HFFc6 (cell line): ENCODE measurements at places on chromosomes 3 and 15. TPM values are rescaled to one million over a fixed set of nuclear protein-coding genes. Genes with fewer than 3 reads are reported as not detected.

- H3K27ac ChIP-seq = peak overlapping the region; percentile 63
- H3K4me1 ChIP-seq = peaks cover 26% of the 10 kb centered on the region
- peak overlapping the region; percentile 37 for H3K4me3 ChIP-seq
- peak; percentile 60 for DNase-seq
- H3K36me3 ChIP-seq = peaks cover 12% of the 10 kb centered on the region
- no peaks in the 10 kb centered on the region for H3K27me3 ChIP-seq
Measured at GRCh38 chr3:196726788-196727675, 12.6 kb upstream of the PAK2 start.

DNA sequence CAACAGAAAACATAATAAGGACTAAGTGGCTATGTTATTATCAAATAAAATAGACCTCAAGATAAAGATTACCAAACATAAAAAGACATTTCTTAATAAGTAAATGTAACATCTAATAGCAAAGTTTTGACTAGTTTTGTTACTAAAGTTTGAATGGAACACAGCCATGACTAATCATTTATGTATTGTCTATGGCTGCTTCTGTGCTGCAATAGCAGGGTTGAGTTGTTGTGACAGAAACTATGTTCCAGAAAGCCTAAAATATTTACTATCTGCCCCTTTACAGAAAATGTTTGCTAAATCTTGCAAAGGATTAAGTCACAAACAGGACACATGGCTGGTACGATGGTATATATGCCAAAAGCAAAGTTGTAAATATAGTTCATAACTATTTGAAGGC lies 37.9 kb upstream of the MYH15 start:
- peaks cover 28% of the 10 kb centered on the region for H3K4me1 ChIP-seq
- peaks cover 16% of the 10 kb centered on the region for H3K36me3 ChIP-seq

ZMYND10 gene
- total RNA-seq = 0.29 and 0.83 TPM in 2 replicates

ITIH4 gene
- total RNA-seq = 1.0 to 2.0 TPM (median 1.4 TPM) in 3 replicates

SAMMSON gene
- total RNA-seq = not detected in 3 replicates

VEPH1 gene
- total RNA-seq = 33.3 to 60.1 TPM (median 45.2 TPM) in 3 replicates

DNA sequence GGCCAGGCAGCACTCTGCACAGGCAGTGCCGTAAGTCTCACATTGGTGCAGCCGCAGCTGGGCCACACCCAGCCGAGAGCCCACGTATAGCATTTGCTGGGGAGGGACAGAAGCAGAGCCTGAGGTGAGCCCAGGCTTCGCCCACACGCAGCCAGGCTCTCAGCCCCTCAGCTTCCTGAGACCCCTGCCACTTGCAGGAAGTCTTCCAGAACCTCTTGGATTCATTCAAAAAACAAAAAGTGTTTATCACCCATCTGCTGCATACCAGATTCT lies 6.9 kb downstream of the SEMA3G start:
- H3K4me3 ChIP-seq = no peak overlapping the region
- no peak overlapping the region for H3K27ac ChIP-seq
- peaks cover 31% of the 10 kb centered on the region for H3K27me3 ChIP-seq
- DNase-seq = no peak
- no peaks in the 10 kb centered on the region for H3K36me3 ChIP-seq

DNA sequence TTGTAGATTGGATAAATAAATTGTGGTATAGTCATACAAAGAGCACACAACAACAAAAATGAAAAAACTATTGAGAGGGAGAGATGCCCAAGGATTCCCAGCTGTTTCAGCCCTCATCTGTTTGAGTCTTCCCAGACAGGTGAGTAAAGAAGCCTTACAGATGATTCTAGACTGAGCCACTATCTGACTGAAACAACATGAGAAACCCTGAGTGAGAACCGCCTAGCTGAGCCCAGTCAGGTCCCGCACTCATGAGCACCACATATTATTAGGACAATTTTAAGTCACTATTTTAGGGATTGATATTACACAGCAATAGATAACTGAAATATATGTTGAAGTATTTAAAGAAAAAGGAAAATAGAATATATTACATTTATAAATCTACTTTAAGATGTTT lies 19.0 kb downstream of the POPDC2 start:
- peaks cover 2% of the 10 kb centered on the region; the same call in 1 of the 2 replicates for H3K27me3 ChIP-seq
- no peak for DNase-seq
- no peaks in the 10 kb centered on the region for H3K36me3 ChIP-seq

- peak overlapping the region; percentile 93 for H3K27ac ChIP-seq
- H3K27me3 ChIP-seq = peaks cover 4% of the 10 kb centered on the region; the same call in 1 of the 2 replicates
- H3K36me3 ChIP-seq = peaks cover 21% of the 10 kb centered on the region
- peak; percentile 63 for DNase-seq
- H3K4me1 ChIP-seq = peaks cover 72% of the 10 kb centered on the region
- peak overlapping the region; percentile 96 for H3K4me3 ChIP-seq
Measured at GRCh38 chr3:86988235-86988634, 2.7 kb downstream of the VGLL3 start.

KBTBD13 gene
- total RNA-seq = not detected in 3 replicates

CCR8 gene
- not detected in 3 replicates for total RNA-seq

DNA sequence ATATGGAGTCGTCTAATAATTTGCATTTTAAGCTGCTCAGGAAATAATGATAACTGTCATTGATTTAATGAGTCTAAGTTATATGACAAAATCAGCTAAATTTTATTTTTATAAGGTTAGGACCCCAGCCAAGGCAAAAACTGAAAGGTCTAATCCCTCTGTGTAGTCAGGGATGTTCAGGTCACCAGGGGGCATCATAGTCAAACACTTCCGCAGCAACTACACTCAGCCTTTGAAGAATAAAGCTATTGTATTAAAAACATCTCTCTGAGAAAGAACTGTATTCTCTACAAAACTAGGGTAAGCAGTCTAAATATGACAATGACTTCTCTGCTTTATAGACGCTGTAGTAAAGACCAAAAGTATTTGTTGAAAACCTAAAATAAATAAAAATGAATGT lies 15.0 kb downstream of the INTS14 start:
- no peaks in the 10 kb centered on the region for H3K27me3 ChIP-seq
- no peak overlapping the region for H3K27ac ChIP-seq
- DNase-seq = no peak
- peaks cover 17% of the 10 kb centered on the region for H3K36me3 ChIP-seq
- no peak overlapping the region for H3K4me3 ChIP-seq
- H3K4me1 ChIP-seq = no peaks in the 10 kb centered on the region

DNA sequence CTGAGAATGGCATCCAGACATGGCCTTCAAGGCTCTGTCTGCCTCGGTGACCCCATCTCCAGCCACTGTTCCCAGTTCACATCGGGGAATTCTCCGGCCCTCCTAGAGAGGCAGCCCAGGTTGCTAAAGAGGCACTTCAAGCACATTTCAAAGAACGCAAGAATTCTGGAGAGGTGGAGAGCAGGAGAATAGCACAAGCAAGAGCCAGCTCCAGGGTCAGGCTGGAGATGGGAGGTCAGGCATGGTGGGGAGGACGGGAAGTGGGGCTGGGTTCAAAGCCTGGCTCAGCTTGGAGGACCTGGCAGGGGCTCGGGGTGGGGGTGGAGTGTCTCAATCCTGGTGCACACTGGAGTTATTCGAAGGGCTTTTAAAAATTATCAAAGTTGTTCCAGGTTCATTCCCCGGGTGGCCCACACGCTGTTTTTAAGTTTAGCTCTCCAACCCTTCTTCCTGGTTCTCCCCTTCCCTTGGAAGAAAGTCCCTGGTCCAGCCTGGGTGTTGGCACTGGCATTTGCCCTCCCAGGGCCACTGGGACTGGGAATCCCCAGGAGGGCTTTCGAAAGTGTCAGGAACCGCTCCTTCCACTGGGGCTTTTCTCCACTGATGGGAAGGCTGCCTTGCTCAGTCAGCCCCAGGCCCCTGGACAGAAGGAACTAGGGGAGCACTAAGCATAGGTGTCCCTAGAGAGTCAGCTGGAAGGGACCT lies 35.8 kb downstream of the ZNF710 start:
- peaks cover 78% of the 10 kb centered on the region for H3K4me1 ChIP-seq
- H3K27ac ChIP-seq = peak overlapping the region; percentile 83
- peaks cover 4% of the 10 kb centered on the region for H3K36me3 ChIP-seq

- H3K4me1 ChIP-seq = no peaks in the 10 kb centered on the region
- H3K27me3 ChIP-seq = peaks cover 15% of the 10 kb centered on the region
- no peak for DNase-seq
- no peak overlapping the region for H3K27ac ChIP-seq
- H3K4me3 ChIP-seq = no peak overlapping the region
- no peaks in the 10 kb centered on the region for H3K36me3 ChIP-seq
Measured at GRCh38 chr3:58596834-58597518, 19.8 kb upstream of the FAM107A start.

SNURF gene
- total RNA-seq = 12.4 to 25.8 TPM (median 12.7 TPM) in 3 replicates

IL17RC gene
- 24.8 to 29.6 TPM (median 28.2 TPM) in 3 replicates for total RNA-seq

- no peaks in the 10 kb centered on the region for H3K4me1 ChIP-seq
- no peak overlapping the region for H3K4me3 ChIP-seq
- H3K36me3 ChIP-seq = no peaks in the 10 kb centered on the region
Measured at GRCh38 chr3:98068824-98069223, 18.1 kb upstream of the OR5AC2 start.

TRIM42 gene
- not detected in 2 replicates for total RNA-seq

- peak overlapping the region; percentile 41 for H3K4me3 ChIP-seq
- H3K27ac ChIP-seq = peak overlapping the region; percentile 82
- H3K4me1 ChIP-seq = peaks cover 66% of the 10 kb centered on the region
- H3K36me3 ChIP-seq = peaks cover 3% of the 10 kb centered on the region; the same call in 1 of the 2 replicates
- H3K27me3 ChIP-seq = no peaks in the 10 kb centered on the region
- peak; percentile 54 for DNase-seq
Measured at GRCh38 chr3:130906374-130906995, 12.6 kb downstream of the ATP2C1 start.

CEMIP gene
- total RNA-seq = 5.3 to 51.4 TPM (median 18.8 TPM) in 3 replicates

- peak overlapping the region; percentile 4; the same call in 1 of the 2 replicates for H3K27ac ChIP-seq
- no peak for DNase-seq
- H3K27me3 ChIP-seq = peaks cover 8% of the 10 kb centered on the region; the same call in 1 of the 2 replicates
- H3K4me1 ChIP-seq = peaks cover 37% of the 10 kb centered on the region
- peak overlapping the region; percentile 100 for H3K4me3 ChIP-seq
Measured at GRCh38 chr3:155852341-155852740, 1.9 kb downstream of the SLC33A1 start.

DNA sequence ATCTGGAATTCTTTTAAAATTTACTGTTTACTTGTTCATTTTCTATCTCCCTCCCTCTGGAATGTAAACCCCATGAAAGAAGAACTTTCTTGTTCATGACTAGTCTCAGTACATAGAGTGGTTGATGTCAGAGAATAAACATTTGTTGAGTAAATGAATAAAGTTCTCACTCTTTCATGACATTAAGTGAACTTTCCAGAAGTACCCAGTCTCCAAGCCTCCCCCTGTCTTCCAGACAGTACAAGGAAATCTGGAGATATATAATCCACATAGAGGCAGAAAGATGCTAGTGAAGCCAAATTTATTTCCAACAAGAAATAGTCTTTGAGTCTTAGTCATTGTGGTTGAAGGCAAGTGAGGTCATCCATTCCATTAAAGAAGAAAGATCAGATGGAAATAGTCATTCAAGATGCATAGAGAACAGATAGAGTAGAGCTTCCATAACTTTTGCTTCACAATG lies 71.5 kb upstream of the GALNT15 start:
- DNase-seq = peak; percentile 89
- H3K36me3 ChIP-seq = peaks cover 33% of the 10 kb centered on the region
- H3K4me3 ChIP-seq = peak overlapping the region; percentile 80
- H3K4me1 ChIP-seq = peaks cover 55% of the 10 kb centered on the region
- no peaks in the 10 kb centered on the region for H3K27me3 ChIP-seq

- H3K36me3 ChIP-seq = peaks cover 71% of the 10 kb centered on the region
- no peaks in the 10 kb centered on the region for H3K27me3 ChIP-seq
- H3K27ac ChIP-seq = no peak overlapping the region
- DNase-seq = no peak
Measured at GRCh38 chr15:42954291-42954690, 33.7 kb upstream of the TTBK2 start.

- no peak for DNase-seq
- peaks cover 33% of the 10 kb centered on the region for H3K36me3 ChIP-seq
- H3K27me3 ChIP-seq = no peaks in the 10 kb centered on the region
- H3K27ac ChIP-seq = no peak overlapping the region
Measured at GRCh38 chr15:66484539-66485112, 12.9 kb downstream of the SNAPC5 start.
